ENCODE measurements at places on chromosomes 4 and X.

DNA sequence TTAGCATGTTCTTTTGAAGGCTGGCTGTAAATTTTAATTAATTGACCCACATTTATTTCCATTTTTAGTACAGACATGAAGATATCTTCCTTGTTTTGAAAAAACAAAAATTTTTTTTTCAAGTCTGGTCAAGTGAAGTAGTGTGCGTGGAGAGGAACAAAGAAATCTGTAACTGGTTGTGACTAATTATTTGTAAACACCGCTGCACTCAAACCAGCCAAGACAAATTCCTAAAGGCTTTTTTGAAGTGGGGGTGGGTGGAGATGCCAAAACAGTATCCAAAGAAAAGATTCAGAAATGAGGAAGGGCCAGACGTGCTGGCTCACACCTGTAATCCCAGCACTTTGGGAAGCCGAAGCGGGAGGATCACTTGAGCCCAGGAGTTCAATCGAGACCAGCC is 88.3 kb downstream of the SHROOM2 start:
- DNase-seq, result no peak

GRCh38 chrX:12886545-12886944 is 19.7 kb downstream of the TLR7 start:
- DNase-seq, result no peak

DNA sequence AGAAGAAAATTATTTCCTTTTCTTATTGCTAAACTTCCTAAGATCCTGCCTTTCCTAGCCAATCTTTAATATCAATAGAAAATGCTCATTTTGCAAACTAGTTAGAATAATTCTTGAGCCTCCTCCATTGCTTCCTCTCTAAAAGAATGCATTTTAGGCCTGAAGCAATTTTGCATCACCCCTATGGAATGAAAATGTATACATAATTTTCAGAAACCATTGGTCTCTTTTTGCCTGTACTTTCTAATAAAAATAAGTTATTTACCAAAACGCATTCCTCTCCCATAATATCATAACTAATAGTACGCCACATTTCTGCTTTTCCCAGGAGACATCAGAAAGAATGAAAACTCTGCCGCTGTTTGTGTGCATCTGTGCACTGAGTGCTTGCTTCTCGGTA is 1.7 kb downstream of the MUC7 start:
- no peak for DNase-seq

- no peak for DNase-seq
Observed at GRCh38 chr4:41693629-41694028, 54.9 kb downstream of the PHOX2B start.

GRCh38 chrX:15939737-15940136 is 85.1 kb upstream of the AP1S2 start:
- no peak for DNase-seq

GRCh38 chrX:2793752-2794151 is 35.0 kb upstream of the GYG2 start:
- DNase-seq, result no peak

GRCh38 chr4:153234885-153235284 is 30.6 kb downstream of the TRIM2 start:
- DNase-seq, result no peak

- DNase-seq, result no peak
Observed at GRCh38 chr4:45316257-45316656, 589.9 kb upstream of the GNPDA2 start.

- DNase-seq, result no peak
Observed at GRCh38 chr4:47737326-47737725, 100.5 kb downstream of the CORIN start.

- DNase-seq, result no peak
Observed at GRCh38 chr4:60944060-60944459, 256.1 kb upstream of the ADGRL3 start.
